Activated T-helper 2 cell treated with anti-CD3 and anti-CD28 coated beads, Interferon-gamma antibody, Interleukin-2, Interleukin-4, amounts not matched to agents 10 μg/mL and 5 μg/mL and 100 μg/mL, durations not matched to agents 14 hours and 24 hours and 36 hours (primary cell): ENCODE measurements at places on chromosomes 7 and 10.

GRCh38 chr10:123245264-123245663 lies 91.1 kb downstream of the BUB3 start:
- peaks cover 14% of the 10 kb centered on the region for H3K4me1 ChIP-seq
- H3K4me3 ChIP-seq = no peak overlapping the region
- H3K27ac ChIP-seq = no peak overlapping the region
- H3K36me3 ChIP-seq = no peaks in the 10 kb centered on the region

- peaks cover 57% of the 10 kb centered on the region for H3K4me1 ChIP-seq
- DNase-seq = no peak
- H3K27ac ChIP-seq = no peak overlapping the region
- peaks cover 29% of the 10 kb centered on the region for H3K36me3 ChIP-seq
- H3K27me3 ChIP-seq = no peaks in the 10 kb centered on the region
These were observed 14.9 kb downstream of the HIPK2 start for GRCh38 chr7:139762886-139763285.

DNA sequence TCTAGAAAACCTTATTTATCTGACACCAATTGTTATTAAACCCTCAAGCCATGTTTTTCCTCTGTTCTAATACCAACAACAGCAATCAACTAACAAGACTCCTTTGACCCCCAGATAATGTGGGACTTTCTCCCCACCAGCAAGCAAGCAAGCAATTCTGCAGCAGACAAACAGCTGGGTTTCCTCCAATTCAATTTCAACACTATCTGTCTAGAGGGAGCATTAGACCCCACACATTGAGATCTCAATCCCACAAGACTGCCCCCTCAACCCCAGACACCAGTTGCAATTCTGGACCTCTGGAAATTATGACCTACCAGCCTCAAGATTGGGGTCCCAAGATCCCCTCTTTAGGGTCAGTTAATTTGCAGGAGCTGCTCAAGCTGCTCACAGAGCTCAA lies 89.4 kb upstream of the TMEM26 start:
- H3K36me3 ChIP-seq = no peaks in the 10 kb centered on the region
- H3K4me3 ChIP-seq = no peak overlapping the region
- no peaks in the 10 kb centered on the region for H3K4me1 ChIP-seq
- no peak for DNase-seq
- no peaks in the 10 kb centered on the region for H3K27me3 ChIP-seq

DNA sequence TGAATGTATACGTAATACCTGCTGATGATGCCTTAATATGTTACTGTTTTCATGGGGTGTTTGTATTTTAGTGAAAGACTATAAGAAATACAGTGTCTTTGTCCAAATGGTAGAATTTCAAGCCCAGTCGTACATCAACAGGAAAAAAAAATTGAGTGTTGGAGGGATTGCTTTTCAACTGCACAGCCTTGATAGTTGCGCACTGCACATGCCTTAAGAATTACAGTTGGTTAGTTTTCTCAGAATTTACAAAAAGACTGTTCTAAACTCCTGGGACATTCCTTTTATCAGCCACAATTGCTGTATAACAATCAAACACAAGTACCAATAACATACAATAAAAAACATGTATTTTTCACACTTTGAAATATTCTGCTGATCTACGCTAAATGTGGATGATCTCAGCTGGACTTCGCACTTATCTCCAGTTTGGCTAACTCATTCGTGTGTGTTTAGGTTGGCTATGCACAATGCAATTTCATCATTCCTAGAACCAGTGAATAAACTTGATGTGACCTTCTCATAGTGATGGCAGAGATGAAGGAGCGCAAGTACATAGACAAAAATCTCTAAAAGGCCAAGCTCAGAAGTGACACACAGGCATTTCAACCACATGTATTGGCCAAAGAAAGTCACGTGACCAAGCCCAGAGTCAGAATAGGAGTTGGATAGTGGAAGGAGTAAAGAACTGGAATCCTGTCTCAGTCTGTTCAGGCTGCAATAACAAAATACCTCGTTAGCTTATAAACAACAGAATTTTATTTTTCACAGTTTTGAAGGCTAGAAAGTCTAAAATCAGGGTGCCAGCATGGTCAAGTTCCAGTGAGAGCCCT lies 152.3 kb downstream of the IPMK start:
- DNase-seq = no peak
- H3K4me1 ChIP-seq = no peaks in the 10 kb centered on the region
- no peaks in the 10 kb centered on the region for H3K36me3 ChIP-seq
- no peak overlapping the region for H3K27ac ChIP-seq
- no peak overlapping the region for H3K4me3 ChIP-seq

DNA sequence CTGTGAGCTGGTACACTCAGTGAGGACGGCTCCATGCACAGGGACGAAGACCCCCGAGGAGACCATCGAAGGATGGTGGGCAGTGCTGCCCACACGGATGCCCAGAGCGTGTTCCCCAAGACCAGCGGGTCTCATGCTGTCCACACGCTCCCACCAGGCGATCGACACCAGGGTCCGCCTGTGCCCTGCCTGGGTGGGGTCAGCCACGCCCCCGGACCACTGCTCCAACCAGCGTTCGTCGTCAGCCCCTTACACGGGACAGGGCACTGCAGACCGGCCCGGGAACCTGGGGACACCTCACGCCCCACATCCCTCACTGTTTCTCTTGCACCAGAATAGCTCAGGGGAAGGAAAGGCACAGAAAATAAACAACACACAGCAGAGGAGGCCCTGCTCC lies 223.5 kb downstream of the DNAJB6 start:
- H3K4me3 ChIP-seq = no peak overlapping the region
- no peak for DNase-seq
- H3K27me3 ChIP-seq = no peaks in the 10 kb centered on the region
- no peaks in the 10 kb centered on the region for H3K4me1 ChIP-seq
- no peak overlapping the region for H3K27ac ChIP-seq

GRCh38 chr7:82528577-82529310 lies 85.2 kb upstream of the CACNA2D1 start:
- no peak for DNase-seq
- no peaks in the 10 kb centered on the region for H3K4me1 ChIP-seq
- no peak overlapping the region for H3K4me3 ChIP-seq
- H3K36me3 ChIP-seq = no peaks in the 10 kb centered on the region

DNA sequence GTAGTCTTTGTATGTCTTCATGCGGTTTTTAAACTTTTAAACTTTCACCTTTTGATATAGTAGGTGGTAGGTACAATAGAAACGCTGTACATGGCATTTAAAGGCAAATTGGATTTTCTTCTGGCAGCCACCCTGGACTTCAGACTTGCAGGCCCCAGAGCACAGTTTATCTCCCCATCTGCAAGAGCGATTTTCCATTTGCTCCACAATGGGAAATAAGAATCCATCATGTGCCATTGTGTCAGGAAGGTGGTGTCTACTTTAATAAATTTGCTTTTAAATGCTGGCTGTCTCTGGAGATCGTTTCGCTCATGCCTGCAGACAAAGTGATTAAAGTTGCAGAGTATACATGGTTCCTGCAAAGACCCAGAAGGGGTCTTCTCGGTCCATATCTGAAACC lies 38.9 kb downstream of the UNC5B start:
- no peak overlapping the region for H3K27ac ChIP-seq
- no peaks in the 10 kb centered on the region for H3K27me3 ChIP-seq
- H3K4me3 ChIP-seq = no peak overlapping the region
- no peaks in the 10 kb centered on the region for H3K36me3 ChIP-seq
- H3K4me1 ChIP-seq = no peaks in the 10 kb centered on the region

DNA sequence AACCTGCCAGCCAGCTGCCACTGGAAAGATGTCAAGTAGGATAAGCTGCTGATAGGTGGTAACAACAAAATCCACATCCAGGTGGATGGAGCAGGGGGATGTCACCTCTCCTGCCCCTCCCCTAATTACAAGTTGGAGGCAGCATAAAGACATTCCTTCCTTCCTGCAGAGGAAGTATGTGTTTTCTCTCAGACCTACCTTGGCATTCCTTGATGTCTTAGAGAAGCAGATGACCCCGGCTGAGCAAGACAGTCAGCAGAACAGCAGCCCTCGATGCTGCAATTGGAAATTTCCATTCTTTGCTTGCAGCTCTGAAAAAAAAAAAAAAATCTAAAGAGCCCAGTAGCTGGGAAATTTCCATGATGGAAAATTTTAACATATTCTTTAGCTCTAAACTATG lies 137.5 kb upstream of the MKLN1 start:
- DNase-seq = no peak
- H3K36me3 ChIP-seq = peaks cover 6% of the 10 kb centered on the region
- H3K27me3 ChIP-seq = no peaks in the 10 kb centered on the region
- H3K4me1 ChIP-seq = peaks cover 49% of the 10 kb centered on the region

- no peak overlapping the region for H3K27ac ChIP-seq
- no peaks in the 10 kb centered on the region for H3K4me1 ChIP-seq
- no peaks in the 10 kb centered on the region for H3K27me3 ChIP-seq
These were observed 63.6 kb upstream of the HGF start for GRCh38 chr7:81833401-81833800.

- no peaks in the 10 kb centered on the region for H3K4me1 ChIP-seq
- DNase-seq = no peak
These were observed 95.4 kb downstream of the TES start for GRCh38 chr7:116305485-116306408.

DNA sequence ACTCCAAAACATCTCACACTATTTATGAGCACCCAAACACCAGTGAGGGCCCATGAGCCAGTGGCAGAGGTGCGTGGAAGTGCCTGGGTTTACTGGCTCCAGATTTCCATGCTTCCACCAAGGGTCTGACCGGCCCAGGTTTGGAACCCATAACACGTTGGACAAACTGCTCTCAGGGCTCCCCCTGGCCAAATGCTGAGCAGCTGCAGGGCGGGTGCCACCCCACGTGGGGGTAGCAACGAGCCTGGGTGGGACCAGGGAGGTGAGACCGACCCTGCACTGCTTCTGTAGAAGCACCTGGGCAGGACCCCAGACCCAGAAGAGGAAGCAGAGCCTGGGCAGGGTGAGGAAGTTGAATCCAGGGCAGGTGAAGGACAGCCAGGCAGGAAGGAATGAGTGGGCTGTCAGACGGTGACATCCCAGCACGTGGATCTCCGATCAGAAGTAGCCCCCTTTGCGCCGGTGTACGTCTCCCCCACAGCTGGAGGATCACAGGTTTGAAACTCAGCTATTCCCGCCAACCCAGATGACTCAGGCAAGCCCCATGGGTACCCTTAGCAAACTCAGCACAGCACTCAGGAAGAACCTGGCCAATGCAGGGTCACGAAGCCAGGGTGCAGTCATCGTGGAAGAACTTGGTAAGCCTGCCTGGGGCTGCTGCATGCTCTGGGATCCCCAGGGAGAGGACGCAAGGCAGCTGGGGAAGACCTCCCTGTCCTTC lies 100.4 kb upstream of the DDC start:
- no peaks in the 10 kb centered on the region for H3K36me3 ChIP-seq
- H3K27me3 ChIP-seq = no peaks in the 10 kb centered on the region
- no peak overlapping the region for H3K27ac ChIP-seq
- H3K4me3 ChIP-seq = no peak overlapping the region
